ENCODE measurements at places on chromosomes 6 and 20. TPM values are rescaled to one million over a fixed set of nuclear protein-coding genes. Genes with fewer than 3 reads are reported as not detected.

Gene FOXQ1
- total RNA-seq = not detected

Gene MYH7B
- 0.25 TPM for total RNA-seq

Gene FNDC11
- not detected for total RNA-seq

Gene SLC16A10
- 11.0 TPM for total RNA-seq

Gene VSTM2L
- 0.50 TPM for total RNA-seq

Gene IYD
- total RNA-seq = 1.6 TPM

Gene COX4I2
- 0.59 TPM for total RNA-seq

Gene CCN5
- not detected for total RNA-seq

Gene BPIFB1
- total RNA-seq = not detected

DNA sequence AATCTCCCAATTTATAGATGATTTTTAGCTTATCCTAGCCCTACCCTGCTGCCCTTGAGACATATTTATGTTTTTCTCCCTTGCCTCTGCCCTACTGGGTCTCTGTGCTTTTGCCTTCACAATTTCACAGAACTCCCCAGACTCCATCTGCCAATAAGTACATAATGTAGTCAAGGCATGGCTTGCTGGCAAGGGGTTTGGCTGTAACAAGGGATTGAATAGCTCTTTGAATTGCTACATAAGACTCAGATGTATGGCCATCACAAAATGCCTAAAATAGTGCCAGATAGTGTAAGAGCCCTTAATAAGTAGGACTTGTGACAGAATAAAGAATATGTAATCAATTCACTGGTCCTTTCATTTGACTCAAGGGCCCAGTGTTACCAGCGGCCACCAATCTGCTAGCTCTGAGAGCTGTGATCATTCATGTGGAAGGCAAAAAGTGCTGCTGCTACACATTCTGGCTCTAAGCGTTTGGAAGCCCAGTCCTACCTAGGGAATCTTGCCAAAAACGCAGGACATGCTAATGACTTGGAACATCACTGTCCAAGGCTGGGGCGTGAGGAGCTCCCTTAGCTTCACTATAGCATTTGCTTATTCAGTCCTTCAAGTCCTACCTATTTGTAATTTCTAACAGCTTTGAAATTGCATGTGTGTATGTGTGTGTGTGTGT lies 20.5 kb downstream of the CLVS2 start:
- no peak for DNase-seq

- no peak for DNase-seq
Measured at GRCh38 chr6:33702345-33702977, 9.0 kb downstream of the UQCC2 start.

- DNase-seq = no peak
Measured at GRCh38 chr6:69019832-69020231, 384.8 kb downstream of the ADGRB3 start.

DNA sequence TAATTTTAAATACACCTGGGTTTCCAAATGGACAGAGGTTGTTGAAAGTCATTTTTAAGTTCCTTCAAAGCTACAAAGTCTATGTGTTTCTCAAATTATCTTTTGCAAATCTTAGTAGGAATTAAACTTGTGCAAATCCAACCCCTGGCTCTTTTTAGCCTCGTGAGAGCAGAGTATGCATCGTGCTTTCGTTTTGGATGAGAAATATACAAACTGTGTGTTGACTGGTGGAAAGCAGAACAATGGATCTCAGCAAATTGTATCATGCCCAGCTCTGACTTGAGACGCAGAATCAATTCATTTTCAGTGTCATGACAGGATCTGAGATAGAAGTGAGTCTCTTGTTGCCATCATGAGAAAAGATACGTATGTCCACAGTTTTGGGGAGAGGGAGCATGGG lies 542.4 kb upstream of the FLRT3 start:
- DNase-seq = no peak

DNA sequence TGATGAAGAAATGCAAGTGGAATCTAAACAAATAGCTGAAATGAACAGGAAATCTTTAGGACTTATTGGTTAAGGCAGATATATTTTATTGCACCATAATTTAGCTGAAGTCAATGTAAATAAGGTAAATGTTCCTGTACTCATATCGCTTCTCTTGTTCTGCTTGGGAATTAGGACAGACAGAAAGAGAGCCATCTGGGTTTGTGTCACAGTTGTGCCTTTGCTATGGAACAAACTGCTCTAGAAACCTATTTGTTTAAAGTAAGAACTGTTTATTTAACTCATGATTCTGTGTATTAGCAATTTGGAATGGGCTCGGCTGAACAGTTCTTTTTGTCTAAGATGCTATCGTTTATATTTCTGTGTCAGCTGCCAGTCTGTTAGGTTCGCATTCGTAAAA lies 143.8 kb upstream of the KHDRBS2 start:
- DNase-seq = no peak

DNA sequence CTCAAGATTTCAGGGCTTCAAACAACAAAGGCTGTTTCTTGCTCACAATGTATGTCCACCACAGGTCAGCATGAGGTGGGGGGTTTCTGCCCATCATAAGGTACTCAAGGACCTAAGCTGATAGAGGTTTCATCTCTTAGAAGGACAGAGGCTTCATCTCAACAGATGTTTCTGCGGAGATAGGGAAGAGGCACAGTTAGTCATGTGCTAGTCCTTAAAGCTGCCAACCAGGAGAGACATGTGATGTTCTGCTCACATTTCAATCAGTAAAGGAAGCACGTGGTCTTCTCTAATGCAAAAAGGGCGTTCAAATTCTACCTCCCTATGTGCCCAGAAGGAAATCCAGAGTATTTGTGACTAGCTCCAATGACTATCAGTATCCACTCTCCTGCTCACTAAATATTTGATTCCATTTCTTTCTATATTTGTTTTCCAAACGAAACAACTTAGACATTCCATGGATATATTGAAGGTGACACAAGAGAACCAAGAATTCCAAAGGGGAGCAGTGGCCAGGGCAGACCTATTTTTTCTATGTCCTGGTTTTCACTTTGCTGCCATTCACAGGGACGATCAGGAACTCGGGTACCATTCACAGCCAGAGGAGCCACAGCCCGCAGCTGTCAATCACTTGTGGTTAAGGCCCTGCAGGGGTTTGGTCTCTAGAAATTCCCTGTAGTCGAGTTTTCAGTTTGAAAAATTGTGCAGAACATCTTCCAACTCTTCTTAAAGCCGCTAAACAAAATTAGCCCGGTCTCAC lies 173.2 kb upstream of the FOXA2 start:
- DNase-seq = no peak

DNA sequence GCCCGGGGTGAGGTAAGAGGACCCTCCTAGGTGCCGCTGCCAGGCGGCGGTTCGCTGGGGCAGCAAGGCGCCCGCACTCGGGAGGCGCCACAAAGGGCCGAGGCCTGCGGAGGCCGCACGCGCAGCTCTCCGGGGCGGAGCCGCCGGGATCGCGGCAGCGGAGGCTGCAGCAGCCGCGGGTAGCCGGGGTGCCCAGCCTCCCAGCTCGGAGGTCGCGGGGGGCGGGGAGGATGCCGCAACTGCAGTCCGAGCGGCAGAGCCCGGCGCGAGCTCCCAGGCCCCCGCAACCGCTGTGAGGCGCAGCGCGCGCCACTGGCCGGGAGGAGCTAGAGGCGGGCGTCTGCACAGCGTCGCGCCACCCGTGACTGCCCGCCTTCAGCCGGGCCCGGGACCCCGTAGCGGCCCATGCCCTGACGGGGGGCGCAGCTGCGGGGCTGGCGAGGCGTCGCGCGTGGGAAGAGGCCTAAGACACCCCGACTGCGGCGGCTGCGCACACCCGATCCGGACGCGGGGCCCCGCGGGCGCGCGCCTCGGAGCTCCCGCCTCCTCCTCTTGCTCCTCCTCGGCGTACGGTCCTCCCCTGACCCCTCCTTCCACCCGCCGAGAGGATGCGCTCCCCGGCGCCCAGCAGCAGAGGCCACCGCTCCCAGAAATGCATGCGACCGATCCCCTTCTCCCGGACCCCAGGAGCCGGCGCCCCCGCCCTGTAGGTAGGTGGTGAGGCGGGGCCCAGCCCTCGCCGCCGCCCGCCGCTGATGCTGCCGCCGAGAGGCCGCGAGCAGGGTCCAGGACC lies at the start of gene NCOA7:
Gene NCOA7 (plus strand): TSS at position 603 of the 793 bp plus-strand sequence. CDS start 24,395 bp downstream, outside the sequence.
- peak; percentile 82 for DNase-seq

GRCh38 chr6:96433950-96434349 lies 87.7 kb upstream of the UFL1 start:
- no peak for DNase-seq

DNA sequence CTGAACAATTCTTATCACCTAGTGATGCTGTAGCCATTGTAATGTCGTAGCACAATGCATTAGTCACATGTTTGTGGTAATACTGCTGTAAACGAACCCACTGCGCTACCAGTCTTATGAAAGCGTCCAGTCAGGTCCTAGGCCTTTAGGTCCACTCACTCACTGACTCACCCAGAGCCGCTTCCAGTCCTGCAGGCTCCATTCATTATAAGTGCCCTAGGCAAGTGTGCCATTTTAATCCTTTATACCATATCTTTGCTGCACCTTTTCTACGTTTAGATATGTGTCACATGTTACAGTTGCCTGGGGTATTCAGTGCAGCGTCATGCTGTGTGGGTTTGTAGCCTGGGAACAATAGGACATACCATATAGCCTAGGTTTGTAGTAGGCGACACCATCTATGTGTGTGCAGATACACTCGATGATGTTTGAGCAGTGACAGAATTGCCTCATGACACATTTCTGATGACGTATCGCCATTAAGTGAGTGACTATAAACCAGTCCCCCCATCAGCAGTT lies 15.4 kb downstream of the IGF2R start:
- DNase-seq = no peak

DNA sequence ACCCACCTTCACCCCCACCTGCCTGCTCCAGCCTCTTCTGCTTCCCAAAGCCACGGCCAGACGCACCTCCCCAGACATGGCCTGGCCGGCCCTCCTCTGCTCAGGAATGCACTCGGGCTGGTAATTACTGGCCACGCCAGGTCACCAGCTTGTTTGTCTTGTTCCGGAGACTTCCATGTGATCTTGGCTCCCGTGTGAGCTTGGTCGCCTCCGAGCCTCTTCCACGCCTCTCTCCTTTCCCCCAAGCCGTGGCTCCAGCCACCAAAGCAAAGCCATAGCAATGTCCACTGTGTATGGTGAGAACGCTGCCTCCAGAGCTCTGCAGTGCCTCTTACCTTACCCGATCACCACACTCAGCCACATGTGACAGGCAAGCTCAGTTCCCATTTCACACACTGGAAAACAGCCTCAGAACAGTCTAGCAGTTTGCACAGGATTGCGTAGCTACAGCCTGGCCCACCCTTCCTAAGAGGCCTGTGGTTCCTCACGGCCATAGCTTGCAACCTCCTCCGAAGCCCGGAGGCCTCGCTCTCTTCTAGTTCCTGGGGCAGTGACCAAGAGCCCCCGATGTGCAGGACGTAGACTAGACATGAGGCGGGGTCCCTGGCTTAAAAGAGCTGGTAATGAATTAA lies 48.1 kb upstream of the AFDN start:
- no peak for DNase-seq

- no peak for DNase-seq
Measured at GRCh38 chr20:49319208-49319809, 41.5 kb upstream of the ZNFX1 start.

DNA sequence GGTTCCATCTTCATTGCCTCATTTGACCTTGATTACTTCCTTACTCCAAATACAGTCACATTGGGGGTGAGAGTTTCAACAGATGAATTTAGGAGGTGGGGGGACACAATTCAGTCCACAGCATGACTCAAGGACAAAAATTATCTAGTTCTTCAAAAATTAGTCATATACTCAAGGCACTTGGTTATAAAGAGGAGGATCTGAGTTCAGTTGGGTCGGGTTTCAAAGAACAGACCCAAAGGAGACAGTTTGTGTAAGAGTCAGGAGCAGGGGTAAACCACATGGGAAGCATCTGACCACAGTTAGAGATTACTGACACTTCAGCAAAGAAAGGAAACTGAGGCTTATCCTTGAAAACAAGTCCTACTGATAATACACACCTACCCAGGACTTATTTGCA lies 138.0 kb downstream of the TBC1D7 start:
- no peak for DNase-seq

GRCh38 chr6:154403788-154404187 lies 47.2 kb upstream of the IPCEF1 start:
- no peak for DNase-seq
